ENCODE measurements at places on chromosomes 13 and 19.

DNA sequence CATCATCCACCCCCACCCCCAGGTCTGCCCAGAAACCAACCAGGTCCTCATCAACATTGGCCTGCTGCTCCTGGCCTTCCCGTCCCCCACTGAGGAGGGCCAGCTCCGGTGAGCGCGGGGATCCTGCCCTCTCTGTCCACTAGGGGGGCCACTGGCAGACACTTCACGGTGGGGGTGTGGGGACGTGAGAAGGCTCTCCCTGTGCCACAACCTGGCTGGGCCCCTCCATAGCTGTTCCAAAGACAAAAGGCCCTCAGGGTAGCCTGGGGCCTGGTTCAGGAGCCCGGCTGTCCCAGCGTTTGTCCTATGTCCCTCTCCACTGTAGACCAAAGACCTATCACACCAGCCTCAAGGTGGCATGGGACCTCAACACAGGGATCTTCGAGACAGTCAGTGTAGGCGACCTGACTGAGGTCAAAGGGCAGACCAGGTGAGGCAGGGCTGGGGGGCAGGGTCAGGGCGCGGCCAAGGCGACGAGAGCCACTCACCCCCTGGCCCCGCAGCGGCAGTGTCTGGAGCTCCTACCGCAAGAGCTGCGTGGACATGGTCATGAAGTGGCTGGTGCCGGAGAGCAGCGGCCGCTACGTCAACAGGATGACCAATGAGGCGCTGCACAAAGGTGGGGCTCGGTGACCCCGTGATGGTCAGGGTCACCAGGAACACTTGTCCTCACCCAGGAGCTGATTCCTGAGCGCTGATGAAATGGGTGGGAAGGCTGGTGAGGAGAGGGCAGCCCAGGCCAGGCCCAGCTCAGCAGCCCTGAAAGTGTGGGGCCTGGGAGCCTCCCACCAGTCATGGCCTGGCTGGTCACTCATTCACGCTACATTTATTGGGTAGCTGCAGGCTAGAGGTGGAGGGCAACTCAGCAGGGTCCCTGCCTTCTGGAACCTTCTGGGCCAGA lies 7.9 kb downstream of the DCAF15 start:
- no peak for DNase-seq

GRCh38 chr19:18856385-18857126 lies 24.8 kb downstream of the UPF1 start:
- DNase-seq: no peak

GRCh38 chr13:100824366-100824765 lies 149.8 kb upstream of the TMTC4 start:
- DNase-seq: no peak

DNA sequence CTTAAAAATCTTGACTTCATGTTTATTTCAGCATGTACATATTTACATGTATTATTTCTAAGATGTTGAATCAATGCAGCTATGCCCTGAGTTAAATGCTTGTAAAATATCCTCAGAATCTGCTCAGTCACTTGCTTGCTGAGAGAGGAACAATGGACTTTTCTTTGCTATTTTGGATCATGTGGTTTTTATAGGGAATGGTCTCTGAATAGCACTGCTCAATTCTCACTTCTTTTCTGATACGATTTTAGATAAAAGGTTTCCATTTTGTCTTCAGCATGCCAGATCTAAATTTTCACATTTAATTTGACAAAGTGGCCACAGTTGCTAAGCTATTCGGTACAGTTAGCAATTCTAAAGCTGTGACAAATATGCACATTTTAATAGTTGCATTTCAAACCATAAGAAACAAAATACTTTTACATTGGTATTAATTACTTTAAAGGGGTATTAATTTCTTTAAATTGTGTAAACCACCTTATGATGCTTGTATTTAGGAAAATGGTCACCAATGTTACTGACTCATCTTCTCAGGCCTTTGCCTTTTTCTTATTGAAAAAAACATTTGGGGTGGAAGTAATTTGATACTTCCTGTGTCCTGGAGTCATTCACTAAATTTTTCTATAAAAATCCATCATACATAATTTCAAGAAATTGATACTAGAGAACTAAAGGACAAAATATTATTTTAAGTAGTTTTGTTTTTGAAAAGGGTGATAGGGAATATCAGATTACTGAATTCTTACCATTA lies 113.5 kb downstream of the MYO16 start:
- no peak for DNase-seq

DNA sequence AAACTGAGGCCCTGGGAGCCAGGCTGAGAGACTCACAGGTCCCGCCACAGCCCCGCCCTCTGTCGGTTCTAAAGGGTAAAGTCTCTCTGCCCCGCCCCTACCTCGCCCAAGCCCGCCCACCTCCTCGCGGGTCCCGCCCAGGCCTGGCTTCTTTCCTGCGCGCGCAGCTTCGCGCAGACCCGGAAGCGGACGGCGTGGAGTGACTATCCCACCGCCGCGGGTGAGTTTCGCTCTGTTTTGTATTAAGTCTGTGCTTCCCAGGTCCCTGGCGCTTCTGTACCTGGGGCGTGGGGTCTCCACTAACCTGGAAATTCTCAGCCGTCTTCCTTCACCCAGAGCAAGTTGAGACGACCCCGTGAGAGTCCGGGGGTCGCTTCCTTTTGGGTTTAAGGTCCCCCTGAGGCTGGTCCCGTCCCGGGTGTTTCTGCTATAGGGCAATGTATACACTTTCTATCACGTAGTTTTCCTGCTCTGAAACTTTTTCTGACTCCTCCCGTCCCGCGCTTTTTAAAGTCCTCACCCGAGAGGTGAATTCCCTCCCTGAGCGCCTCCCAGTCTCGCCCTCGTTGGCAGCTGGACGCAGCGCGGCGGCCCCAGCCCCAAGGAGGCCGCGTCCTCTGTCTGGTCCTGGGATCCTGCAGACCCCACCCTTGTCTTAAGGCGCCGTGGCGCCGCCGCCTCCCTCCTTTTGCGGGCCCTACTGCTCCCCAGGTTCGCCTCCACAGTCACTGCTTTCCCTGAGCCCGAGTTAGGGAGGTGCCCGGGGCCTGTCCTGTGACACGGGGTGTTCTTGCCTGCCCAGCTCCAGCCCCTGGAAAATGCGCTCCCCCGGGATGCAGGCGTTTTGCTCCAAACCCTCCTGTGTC lies at the start of gene ZNF765:
ZNF765 (plus strand) TSS at position 176 of the 866 bp plus-strand sequence. CDS start 2,867 bp downstream, outside the sequence.
- DNase-seq: peak; percentile 94

DNA sequence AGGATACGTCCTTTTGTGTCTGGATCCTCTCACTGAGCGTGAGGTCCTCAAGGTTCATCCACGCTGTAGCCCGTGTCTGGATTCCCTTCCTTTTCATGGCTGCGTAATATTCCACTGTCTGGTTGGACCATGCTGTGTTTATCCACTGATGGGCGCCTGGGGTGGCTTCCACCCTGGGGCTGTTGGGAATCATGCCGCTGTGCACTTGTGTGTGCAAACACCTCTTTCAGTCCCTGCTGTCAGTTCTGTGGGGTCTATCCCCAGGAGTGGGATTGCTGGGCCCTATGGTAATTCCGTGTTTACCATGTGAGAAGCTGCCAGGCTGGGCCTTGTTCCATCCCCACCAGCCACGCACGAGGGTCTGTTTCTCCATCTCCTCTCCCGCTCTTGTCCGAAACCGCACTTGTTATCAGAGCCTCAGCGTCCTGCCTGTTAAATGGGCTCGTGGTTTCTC lies 98.6 kb downstream of the GADD45B start:
- DNase-seq: no peak

- peak; percentile 93 for DNase-seq
Observed at GRCh38 chr19:50368649-50369570, 3.5 kb upstream of the NAPSA start.

- peak; percentile 50 for DNase-seq
Observed at GRCh38 chr13:26971990-26972887, 199.4 kb downstream of the USP12 start.

GRCh38 chr13:91491980-91492379 lies 93.6 kb downstream of the GPC5 start:
- no peak for DNase-seq

GRCh38 chr13:102045731-102046130 lies 356.1 kb downstream of the FGF14 start:
- no peak for DNase-seq

GRCh38 chr13:108210551-108210950 lies 4.8 kb downstream of the LIG4 start:
- no peak for DNase-seq

GRCh38 chr19:17633700-17634099 lies 54.5 kb downstream of the UNC13A start:
- DNase-seq: no peak

DNA sequence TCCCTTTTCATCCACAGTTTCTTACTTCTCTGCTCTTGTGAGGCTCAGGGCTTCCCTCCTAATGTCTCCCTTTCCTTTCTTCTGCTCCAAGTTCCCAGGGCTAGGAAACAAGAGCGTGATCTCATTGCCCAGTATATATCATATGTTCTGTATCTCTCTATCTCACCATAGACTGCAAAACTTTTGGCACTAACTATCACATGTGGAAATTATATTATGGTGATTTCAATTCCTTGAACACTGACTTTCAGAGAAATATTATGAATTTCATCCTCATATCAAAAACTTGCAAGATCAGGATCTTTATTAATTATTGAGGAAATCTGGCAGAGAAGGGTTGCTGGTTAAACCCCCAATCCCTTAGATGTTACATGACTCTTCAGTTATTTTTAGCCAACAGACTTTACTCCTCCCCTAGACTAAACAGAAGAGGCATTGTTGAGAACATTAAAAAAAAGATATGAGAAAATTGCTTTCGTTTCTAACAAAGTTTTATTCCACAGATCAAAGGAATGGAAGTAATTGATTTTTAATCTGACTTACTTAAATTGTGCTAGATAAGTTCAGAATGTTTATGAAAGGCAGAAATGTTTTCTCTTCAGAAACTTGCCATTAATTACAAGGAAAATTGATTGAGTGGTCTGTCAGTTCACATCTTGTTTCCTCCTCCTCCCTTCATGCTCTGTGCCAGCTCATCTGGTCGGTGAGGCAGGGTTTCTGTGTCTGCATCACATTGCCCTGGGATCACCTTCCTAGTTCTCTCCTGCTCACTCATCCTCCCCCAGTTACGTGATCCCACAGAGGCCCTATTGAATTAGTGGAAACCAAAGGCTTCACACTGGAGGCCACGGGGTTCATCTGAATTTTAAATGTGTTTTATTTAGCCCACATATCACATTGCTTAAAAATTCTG lies 378.5 kb downstream of the LMO7 start:
- DNase-seq: no peak

- peak; percentile 55 for DNase-seq
Observed at GRCh38 chr13:112616586-112617362, 28.8 kb upstream of the TUBGCP3 start.

DNA sequence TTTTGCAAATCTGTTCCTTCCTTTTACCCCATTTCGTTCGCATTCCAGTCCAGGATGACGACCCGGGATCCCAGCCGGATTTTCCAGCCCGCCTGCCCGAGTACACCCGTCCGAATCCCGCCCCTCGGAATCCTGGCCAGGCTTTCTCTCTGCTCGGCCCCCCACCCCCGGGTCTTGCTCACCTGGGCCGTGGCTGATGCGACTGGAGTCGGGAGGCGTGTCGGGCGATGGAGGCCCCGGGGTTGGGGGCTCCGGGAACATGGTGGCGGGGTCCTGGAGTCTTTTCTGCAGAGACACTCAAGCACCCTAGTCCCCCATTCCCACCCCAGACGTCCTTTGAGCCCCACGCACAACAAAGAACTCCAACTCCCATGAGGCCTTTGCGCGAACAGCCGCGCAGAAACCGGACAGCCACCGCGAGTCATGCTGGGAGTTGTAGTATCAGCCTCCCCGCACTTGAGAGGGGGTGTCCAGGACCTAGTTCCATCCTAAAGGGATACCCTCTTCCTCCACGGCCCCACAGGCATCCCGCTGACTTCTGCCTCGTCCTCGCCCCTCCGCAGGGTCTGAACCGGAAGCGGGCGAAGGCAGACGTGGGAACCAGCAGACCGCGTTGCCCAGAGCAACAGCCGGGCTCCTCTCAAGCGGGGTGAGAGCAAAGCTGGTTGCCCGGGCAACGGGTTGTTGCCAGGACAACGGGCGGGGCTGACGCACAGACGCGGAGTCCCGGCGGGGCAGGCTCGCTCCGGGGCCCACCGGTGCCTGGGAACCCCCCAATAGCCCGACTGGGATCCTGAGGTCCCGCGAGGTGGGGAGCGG lies 1.1 kb downstream of the SYT5 start:
- peak; percentile 93 for DNase-seq

- DNase-seq: no peak
Observed at GRCh38 chr19:16988661-16989060, 37.9 kb downstream of the CPAMD8 start.

- DNase-seq: no peak
Observed at GRCh38 chr19:40381321-40381720, 8.7 kb downstream of the HIPK4 start.

DNA sequence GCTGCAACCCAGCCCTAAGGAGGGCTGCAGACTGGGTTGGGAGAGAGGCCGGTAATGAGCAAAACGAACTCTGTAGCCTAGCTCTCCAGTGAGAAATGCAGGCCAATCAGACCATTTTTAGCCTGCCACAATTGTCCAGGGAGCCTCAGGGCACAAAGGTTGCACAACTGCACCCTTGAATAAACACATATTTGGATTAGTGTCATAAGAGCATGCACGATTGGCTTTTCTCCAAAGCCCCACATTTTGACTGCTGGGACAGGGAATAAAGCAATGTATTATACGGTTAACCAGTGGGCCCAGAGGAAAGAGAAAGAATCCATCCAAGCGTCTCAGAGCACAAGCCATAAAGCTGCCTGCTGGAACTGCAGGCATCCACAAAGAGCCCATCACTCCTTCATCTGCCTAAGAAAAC lies 729.4 kb upstream of the SGCG start:
- no peak for DNase-seq

DNA sequence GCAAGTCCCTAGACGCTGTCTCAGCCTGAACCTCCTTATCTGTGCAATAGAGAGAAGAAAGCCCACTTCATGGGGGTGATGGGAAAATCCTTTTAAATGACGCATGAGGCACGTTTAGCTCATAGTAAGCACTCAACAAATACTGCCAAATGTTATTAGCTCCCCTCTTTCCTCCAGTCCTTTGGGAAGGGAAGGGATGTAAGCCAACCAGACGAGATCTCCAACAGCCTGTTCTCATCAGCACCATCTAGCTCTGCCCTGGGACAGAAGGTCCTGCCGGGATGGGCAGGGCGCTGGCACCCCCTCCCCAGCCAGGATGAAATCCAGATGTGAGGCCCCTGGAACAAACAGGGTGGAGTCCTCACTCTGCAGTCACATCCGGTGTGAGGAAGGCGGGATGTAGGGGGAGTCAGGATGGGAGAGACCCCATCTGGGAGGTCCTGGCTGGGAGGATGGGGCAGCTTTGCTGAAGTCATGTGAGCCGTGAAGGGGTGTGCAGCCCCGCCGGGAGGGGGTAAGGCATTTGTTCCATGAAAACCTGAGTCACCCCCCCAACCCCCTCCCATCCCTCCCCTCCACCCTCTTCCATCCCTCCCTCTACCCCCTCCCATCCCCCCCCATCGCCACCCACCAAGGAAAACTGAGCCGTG lies 4.6 kb downstream of the S1PR2 start:
- no peak for DNase-seq

GRCh38 chr13:67283637-67284036 lies 53.5 kb upstream of the PCDH9 start:
- no peak for DNase-seq

Measured in GM12865 (cell line).